ENCODE measurements at places on chromosomes 4 and X.
A peak's percentile ranks its signal among the peaks of the same experiment; 100 is the strongest.

DNA sequence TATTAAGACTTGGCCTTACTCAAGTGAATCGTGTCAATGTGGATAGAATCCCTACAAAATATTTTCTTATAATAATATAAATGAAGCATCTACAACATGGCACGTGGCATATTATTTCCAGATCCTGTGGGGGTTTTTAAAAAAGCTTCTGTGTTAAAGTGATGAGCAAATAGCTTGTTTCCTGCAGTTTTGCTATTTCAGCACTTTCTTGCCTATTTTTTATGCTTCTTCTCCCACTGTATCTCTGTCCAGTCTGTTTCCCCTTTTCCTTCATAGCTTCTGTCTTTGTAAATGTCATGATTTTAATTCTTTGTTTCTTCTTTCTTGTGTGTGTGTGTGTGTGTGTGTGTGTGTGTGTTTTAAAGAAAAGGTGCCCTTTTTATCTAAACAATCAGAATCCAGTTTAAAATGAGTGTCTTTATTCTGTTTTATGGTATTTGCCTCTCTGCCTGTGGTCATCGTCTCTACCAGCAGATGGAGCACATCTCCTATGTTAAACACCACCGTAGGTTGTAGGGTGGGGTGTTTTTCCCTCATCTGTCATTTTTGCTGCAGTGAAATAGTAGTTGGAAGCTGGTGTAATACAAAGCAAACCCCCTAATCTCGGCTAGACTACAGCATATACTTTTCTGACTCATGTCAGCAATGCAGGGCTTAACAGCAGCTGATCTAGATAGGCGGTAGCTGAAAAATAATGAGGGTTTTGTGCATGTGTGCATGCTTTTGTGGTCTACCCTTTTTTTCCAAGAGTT lies 33.1 kb downstream of the FTHL17 start:
- DNase-seq, result no peak

DNA sequence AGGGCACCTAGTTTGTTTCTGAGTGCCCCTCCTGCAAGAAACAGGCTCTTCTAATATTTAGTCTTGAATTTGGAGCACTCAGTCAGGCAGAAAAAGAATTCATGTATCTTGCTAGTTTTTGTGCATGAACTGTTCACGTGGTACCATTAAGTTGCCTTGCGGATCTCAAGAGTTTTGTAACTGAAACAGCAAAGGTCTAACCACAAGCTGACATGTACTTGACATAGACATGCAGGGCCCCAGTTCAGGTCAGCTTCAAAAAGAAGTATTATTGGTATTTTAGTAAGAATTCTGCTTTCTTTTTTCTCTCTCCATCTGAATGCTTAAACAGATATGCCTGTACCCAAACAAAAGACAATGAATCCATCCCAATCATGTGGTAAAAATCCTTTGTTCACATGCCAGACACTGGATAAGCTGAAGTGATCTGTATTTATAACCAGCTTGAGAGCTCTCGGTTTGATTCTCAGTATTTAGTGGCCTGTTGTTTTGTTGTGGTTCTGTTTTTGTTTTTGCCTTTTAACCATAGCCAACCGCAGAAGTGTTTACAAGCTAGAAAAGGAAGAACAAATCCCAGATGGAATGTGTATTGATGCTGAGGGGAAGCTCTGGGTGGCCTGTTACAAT lies 13.0 kb downstream of the RGN start:
- DNase-seq, result no peak

DNA sequence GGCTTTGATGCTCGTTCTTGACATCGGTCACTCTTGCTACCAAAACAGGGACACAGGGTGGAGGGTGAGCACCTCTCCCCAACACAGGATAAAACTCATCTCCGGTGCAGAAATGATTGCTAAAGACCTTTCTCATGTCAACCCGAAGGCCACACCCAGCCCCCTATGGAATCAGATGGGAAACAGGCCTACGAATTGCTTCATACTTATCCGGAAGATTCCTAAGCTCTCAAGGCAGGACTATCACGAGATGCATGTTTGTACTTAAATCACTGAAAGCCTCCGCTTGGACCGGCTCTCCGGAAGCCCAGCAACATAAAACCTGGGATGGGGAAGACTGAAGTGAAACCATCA lies 74.9 kb downstream of the MTMR1 start:
- DNase-seq, result no peak

DNA sequence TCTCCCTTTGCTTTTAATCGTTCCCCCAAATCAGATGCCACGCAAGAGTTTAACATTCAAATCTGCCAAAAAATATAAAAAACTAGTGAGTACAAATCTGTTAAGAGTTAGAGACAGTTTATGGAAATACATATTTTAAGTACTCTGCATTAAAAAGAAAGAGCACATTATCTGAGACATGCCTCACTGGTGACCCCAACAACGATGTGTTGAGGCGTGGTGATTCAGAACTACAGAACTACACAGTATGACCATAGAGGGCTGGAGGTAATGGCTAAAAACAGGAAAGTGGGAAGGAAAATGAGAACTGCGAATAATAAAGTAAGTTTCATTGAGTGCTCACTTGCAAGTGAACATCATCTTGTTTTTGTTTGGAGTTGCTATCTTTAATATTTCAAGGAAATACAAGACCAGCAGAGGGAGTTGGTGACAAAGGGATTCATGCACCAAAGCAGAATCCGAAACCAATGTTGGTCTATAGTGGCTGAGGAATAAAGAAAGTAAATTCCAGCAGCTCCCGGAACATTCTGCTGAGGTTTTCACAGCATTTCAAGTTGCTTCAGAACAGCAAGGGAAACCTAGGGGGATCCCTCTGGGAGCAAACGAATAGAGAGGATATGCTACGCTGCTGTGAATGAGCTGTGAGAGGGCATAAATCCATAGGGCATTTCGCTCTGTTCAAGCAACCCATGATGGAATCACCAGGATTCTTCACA lies 92.2 kb downstream of the DCHS2 start:
- no peak for DNase-seq

DNA sequence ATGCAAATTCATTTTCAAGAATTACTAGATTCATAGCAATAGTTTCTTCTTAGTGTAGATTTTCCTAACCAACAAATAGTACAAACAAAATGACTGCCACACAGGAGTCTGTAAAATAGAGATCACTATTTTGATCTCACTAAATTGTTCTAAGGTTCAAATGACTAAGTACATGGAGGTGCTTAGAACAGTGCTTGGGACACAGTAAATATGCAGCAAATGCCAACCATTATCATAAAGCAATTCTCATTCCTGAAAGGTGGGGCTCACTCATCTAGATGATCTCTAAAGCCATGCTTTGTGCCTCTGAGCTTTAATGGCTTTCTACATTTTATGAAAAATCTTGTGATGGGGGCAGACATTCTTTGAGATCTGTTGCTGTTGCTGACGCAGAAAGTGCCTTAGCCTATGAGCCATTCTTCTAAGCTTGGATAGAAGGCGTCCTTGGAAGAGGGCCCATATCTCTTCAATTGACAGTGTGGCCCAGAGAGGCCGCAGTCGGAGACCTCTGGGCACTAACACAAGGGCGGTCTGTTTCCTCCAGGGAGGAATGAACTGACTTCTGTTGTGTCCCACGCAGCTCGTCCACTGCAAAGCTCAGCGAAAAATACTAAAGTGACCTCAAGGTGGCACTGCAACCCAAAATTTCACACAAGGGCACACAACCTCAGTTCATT lies 23.5 kb downstream of the TLR10 start:
- no peak for DNase-seq

DNA sequence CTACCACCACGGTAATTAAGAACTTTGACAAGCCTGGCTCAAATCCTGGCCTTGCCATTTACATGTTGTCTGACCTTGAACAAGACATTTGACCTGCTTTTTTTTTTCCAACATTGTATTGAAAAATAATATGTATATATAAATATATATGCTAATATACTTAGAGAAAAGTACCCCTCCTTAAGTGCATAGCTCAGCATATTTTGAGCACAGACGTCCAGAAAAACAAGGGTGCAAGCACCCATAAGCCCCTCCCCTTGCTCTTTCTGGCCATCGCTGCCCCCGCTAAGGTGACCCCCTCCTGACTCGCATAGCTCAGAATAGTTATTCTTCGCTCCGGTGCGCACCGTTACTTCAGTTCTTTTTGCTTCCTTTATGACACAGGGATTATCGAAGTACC lies 742.0 kb upstream of the FRG1 start:
- DNase-seq, result no peak

DNA sequence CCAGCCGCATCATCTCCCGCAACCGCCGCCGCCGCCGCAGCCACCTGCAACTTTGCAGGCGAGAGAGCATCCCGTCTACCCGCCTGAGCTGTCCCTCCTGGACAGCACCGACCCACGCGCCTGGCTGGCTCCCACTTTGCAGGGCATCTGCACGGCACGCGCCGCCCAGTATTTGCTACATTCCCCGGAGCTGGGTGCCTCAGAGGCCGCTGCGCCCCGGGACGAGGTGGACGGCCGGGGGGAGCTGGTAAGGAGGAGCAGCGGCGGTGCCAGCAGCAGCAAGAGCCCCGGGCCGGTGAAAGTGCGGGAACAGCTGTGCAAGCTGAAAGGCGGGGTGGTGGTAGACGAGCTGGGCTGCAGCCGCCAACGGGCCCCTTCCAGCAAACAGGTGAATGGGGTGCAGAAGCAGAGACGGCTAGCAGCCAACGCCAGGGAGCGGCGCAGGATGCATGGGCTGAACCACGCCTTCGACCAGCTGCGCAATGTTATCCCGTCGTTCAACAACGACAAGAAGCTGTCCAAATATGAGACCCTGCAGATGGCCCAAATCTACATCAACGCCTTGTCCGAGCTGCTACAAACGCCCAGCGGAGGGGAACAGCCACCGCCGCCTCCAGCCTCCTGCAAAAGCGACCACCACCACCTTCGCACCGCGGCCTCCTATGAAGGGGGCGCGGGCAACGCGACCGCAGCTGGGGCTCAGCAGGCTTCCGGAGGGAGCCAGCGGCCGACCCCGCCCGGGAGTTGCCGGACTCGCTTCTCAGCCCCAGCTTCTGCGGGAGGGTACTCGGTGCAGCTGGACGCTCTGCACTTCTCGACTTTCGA lies 654 bp downstream of the ATOH1 start:
- DNase-seq, result no peak

DNA sequence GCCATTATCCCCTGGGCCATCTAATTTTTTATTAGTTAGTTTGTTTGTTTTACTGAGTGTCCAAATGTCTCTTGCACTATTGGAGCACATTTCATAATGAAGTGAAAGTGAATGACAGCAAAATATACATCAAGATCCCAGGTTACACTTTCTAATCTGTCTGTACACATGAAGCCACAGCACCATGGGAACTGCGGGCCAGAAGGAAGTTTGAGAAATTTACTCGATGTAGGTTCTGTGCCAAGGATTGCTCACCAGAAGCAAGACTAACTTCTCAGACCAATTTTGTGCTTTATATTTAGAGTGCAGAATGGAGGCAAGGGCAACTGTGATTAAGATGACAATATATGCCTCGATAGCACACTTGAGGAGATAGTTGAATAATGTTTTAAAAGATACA lies 258.0 kb downstream of the COL25A1 start:
- no peak for DNase-seq

- no peak for DNase-seq
These were observed 45.8 kb upstream of the BBS12 start for GRCh38 chr4:122686691-122687090.

- no peak for DNase-seq
These were observed 12.7 kb upstream of the MCUB start for GRCh38 chr4:109547394-109547793.

DNA sequence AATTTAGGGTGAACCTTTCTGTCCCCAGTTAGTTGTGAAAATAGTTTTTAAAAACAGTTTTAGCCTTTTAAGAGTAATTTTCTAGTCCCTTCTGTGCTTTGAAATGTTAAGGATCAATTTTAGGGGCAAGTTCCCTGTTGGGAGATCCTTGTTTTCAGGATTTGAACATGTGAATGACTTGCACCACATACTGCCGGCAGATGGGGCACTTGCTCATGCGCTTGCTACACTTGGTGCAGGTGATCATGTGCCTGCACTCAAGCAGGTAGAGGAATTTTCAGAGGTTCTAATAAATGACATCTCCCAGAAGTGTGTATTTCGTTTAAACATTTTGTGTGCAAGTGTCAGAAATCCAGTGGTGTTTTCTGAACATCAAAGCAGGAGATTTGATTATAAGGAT lies 195.9 kb downstream of the CHM start:
- no peak for DNase-seq

DNA sequence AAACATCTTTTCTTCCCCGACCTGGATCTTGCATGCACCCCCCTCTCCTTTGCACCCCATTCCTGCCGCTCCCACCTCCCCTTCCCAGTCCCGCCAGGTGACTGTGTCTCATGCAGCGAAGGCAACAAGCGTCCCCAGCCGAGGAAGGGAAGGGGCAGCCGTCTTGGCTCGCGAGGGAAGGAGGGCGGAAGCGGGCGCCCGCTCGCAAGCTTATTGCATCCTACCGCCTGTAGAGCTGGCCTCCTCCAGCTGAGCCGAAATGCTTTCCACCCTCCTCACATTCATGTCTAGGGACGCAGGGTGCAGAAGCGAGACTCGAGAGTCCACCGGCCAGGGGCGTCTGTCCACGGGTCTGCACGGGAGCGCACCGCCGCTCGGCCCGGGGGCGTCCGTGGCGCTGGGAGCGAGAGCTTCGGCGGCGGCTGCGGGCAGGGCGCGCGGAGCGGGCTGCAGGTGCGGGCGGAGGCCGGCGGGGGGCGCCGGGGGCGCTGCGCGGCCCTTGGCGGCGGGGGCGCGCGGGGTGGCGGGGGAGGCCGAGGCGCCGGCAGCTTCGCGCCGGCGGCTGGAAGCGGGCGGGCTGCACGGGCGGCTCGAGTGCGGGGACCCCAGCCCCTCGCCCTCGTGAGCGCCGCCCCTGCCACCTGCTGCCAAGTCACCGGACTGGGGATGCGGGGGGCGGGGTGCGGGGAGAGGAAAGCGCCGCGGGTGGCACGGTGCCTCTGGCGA lies at the start of gene KCNIP4:
KCNIP4 (minus strand) TSS at position 426 of the 726 bp plus-strand sequence.
- no peak for DNase-seq

GRCh38 chr4:98641376-98641775 lies 17.0 kb downstream of the TSPAN5 start:
- no peak for DNase-seq

DNA sequence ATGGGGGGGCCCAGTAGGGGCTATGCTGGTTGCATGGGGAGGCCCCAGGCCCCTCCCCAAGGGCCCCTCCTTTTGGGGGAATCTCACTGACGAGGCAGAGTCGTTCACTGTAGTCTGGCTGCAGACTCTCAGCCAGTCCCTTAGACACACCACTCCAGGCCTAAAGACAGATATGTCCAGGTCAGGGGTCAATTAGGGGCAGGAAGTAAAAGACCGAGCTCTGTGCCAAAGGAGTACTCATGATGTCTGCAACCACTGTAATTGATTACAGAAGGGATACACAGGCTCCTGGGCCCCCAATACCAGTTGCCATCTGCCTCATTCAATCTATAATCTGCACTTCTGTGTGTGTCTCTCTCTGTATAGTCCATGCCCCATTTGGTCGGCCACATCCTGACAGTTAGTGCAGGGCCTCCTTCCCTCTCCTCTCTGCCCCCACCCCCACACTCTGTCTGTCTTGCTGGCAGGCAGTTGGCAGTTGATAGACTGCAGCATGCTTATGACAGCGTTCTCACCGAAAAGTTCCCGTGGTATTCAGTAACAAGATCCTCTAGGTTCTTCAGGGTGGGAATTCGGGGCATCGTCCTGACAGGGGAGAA lies 1.3 kb upstream of the CXorf65 start:
- no peak for DNase-seq

- peak; percentile 6 for DNase-seq
These were observed 184.0 kb downstream of the UGT8 start for GRCh38 chr4:114782415-114783214.

- DNase-seq, result no peak
These were observed 110.6 kb upstream of the LIMCH1 start for GRCh38 chr4:41427306-41427882.

GRCh38 chr4:10034612-10035104 lies 13.4 kb upstream of the SLC2A9 start:
- DNase-seq, result no peak

GRCh38 chrX:119495734-119496726 lies 27.8 kb downstream of the SLC25A5 start:
- DNase-seq, result no peak
